ENCODE measurements at places on chromosomes 2 and 18.

- no peak for DNase-seq
These were observed 82.8 kb upstream of the REV1 start for GRCh38 chr2:99572373-99573164.

- no peak for DNase-seq
These were observed 32.6 kb downstream of the PMAIP1 start for GRCh38 chr18:59932401-59932800.

- peak; percentile 41 for DNase-seq
These were observed 679 bp downstream of the PMAIP1 start for GRCh38 chr18:59900222-59901128.

GRCh38 chr2:217802876-217803652 lies 199.7 kb downstream of the TNS1 start:
- DNase-seq = no peak

- DNase-seq = no peak
These were observed 63.2 kb downstream of the LONRF2 start for GRCh38 chr2:100259106-100259505.

DNA sequence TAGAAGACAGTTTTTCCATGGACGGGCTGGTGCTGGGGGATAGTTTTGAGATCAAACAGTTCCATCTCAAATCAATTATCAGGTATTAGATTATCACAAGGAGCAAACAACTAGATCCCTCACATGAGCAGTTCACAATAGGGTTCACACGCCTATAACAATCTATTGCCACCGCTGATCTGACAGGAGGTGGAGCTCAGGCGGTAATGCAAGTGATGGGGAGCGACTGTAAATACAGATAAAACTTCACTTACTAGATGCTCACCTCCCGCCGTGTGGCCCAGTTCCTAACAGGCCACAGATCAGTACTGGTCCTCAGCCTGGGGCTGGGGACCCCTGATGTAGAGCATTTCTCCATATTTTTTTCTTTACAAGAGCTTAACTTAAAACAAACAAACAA lies 203.6 kb downstream of the CDH7 start:
- DNase-seq = no peak

- DNase-seq = no peak
These were observed 176.8 kb upstream of the CELF4 start for GRCh38 chr18:37742436-37742835.

DNA sequence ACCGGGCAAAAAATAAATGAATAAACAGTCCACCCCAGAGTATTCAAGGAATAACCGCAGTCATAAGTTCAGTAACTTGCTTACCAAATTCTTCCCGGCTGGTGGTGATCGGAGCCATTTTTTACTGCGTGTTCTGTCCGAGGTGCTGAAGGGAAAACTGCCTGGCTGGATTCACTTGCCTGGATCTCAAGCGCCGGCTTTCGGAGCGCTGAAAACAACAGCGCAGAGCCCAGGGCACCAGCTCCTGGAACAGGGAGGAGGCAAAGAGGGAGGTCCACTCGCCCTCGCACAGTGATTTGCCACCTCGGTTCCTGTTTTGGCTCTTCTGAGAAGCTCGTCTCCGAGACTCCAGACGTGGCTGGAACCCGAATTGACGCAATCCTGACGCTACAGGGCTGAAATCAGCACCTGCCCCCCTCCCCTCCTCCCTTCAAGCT lies at the start of gene SYT4:
SYT4 (minus strand) TSS at position 327 of the 437 bp plus-strand sequence; CDS start at position 118, 209 bp downstream.
- DNase-seq = no peak

- no peak for DNase-seq
These were observed 165.3 kb downstream of the ATAD2B start for GRCh38 chr2:23761638-23762037.

- DNase-seq = no peak
These were observed 6.3 kb upstream of the RAB31 start for GRCh38 chr18:9701609-9702349.

DNA sequence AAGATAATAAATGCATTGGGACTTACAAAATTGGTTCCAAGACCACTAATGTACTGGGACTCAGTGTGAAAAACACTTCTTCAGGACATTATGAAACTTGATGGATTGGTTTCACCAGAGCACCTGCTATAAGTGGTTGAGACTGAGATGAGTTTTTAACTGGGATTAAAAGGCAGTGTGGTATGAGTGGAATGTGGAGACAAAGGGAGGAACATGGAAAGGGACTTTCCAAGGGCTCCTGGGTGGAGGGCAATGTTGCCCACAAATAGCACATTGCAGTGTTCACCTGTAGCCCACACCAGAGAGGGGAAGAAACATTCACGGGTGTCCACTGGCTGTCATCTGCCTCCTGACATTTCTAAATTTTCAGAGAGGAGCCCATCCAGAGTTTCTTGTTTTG lies 253.3 kb upstream of the TANK start:
- DNase-seq = no peak

DNA sequence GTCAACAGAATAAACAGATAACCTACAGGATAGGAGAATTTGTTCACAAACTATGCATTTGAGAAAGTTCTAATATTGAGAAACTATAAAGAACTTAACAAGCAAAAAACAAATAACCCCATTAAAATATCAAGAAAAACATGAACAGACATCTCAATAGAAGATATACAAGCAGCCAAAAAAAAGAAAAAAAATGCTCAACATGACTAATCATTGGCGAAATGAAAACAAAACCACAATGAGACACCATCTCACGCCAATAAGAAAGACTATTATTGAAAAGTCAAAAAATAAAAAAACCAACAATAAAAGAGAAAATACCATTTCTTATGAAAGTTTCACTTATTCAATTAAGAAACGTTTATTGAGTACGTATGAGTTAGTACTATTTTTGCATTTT lies 800.5 kb downstream of the CBLN2 start:
- DNase-seq = no peak

DNA sequence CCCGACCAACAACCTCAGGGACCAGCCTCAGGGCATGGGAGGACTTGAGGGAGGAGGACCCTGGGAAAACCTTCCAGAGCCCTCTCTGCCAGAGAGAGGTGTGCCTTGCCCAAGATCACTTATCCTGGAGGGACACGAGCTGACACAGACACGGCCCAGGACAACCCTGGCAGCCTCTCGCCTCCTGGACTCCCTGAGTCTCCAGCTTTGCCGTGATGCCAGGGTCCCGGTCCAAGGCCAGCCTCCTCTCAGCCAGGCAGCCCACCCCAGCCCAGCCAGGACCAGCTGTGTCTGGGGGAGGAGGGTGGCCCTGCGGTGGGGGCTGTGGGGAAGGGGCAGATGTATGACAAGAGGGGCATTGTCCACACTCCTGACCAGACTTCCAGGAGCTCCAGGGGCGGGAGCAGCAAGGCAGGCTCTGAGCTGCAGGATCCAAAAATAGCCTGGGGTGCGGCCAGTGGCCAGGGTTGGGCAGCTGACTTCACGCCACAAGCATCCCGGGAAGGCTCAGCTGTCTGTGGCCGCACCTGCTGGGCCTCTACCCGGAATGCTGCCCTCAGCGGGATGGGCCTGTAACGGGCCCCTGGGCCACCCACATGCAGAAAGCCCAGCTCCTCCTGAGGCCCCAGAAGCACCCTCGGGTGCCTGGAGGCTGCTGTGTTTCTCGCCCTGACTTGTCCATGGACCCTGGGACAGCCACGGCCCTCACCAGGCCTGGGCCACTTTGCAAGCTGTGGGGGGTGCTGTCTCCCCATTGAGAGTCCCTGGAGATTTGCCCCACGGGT lies 65.5 kb upstream of the GPC1 start:
- no peak for DNase-seq

DNA sequence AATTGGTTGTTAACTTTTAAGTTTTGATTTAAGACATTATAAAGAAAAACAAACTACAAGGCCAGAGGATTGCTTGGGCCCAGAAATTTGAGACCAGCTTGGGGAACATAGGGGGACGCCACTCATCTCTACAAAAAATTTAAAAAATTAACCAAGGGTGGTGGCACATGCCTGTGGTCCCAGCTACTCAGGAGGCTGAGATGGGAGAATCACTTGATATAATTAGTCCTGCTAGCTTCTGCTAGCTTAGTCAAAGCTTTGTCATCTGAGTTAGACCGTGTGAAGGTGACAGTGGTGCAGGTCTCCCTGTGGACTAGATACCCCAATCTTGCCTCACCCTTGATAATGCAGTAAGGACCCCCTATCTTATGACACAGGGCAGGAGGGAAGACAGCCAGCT lies 6.0 kb upstream of the ZNF396 start:
- DNase-seq = no peak

DNA sequence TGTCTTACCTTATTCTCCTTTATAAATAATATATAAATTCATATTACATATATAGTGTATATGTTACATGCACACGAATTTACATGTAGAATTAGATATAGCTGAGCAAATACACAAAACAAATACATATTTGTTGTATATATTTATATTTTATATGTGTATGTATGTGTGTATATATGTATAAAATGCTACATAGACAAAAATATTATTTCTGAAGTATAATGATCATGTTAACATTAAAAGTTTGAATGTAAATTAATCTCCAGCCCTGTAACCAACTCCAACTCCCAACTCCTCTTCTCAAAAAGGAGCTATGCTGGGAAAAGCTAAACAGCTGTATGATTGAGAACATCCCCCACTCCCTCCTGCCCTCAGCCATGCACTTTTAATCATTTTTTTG lies 42.7 kb upstream of the RND3 start:
- no peak for DNase-seq

GRCh38 chr2:42864641-42865280 lies 72.4 kb upstream of the HAAO start:
- no peak for DNase-seq

DNA sequence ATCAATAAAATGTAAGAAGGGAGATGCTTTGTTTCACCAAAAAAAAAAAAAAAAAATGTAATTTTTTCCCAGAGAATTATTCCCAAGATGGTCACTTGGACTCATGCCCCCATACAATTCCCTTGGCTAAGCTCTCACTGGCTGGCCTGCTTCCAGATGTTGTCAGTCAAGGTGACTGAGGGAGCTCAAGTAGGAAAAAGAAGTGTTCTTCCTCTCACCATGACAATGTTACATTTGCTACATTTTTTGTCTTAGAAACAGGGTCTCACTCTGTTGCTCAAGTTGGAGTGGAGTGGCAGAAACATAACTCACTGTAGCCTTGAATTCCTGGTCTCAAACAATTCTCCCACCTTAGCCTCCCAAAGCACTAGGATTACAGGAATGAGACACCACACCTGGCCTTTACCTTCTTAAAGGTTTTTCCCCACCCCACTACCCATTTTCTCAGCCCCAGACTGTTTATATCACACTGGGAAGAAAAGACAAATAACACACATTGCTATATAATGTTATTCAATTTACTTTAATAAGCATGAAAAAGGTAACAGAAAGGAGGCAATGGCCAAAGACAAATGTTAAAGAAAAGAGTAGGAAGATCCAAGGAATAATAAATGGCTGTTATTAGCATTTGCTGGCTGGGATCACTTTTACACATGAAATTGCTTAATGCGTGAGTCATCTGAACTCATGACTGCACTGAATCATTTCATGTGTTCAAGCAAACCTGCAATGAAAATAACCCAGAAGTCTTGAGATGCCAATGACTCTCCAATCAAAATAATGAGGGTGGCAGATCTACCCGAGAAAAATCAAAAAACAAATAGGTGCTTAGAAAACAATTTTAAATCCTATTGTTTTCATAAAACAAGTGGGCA lies 45.2 kb downstream of the ACVR1 start:
- no peak for DNase-seq

GRCh38 chr2:175852879-175853615 lies 149.0 kb downstream of the LNPK start:
- no peak for DNase-seq

GRCh38 chr2:127700527-127701192 lies 637 bp upstream of the SFT2D3 start:
- DNase-seq = no peak

GRCh38 chr2:30883184-30883583 lies 75.9 kb upstream of the CAPN13 start:
- DNase-seq = no peak

DNA sequence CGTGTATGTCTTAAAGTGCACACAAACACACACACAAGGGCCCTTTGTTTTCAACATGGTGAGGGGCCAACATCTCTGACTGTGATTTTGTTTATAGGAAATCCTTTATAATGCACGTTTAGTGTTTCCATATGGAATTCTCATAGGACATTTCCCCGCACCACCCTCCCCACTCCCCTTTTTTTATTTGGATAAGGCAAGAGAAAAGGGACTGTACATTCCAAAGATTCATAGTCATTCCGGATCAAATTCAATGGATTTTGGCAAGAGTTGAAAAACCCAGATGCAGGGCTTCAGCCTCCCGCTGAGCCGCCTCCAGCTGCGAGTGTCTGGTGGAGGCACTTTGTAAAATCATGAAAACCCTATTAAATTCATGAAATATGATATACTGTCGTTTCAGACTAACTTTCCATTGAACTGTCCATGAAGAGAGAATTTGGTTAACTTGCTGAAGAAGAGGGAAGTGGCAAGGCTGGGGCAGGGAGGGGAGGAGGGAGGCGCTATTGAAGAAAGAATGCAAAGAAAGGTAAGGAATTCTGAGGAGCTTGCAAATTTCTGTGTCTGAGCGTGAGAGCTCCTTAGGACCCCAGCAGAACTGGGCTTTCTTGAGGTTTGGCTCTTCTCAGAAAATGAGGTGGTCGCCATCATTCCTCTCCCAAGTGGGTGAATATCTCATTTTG lies 25.8 kb upstream of the SLC14A2 start:
- no peak for DNase-seq

- no peak for DNase-seq
These were observed 243.7 kb downstream of the NDUFA10 start for GRCh38 chr2:239781454-239781853.

DNA sequence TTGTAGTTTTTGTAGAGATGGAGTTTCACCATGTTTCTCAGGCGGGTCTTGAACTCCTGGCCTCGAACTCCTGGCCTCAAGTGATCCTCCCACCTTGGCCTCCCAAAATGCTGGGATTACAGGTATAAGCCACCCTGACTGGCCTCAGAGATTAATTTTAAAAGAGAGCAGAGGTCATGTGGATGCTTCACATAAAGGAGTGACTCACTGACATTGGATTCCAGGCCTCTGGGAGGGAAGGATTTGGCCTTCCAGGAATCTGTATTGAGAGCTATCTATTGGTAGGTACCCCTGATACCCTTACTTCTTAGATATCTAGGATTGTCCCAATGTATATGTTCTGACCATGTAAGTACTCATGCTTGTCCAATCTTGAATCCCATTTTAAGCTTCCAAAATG lies 138.4 kb downstream of the FAM161A start:
- DNase-seq = no peak

DNA sequence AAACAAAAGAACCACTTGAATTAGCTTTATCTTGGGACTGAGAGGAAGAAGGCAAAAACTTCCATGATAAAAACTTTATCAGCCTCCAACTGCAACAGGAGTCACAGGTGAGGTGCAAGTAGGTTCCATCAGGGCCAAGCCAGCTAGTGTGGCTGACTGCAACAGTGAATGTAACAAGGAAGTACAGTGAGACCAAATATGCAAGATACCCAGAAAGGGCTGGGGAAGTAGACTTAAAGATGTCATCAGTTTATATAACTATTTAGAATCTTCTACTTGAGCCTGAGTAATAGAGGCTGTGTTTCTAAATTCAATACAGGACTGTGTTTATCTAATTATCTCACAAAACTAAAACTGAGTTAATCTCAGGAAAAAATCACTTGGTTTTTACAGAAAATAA lies 14.8 kb downstream of the PLEKHM3 start:
- DNase-seq = no peak

All from SIG-M5 (cell line).